ENCODE measurements at places on chromosomes 1 and 21.

DNA sequence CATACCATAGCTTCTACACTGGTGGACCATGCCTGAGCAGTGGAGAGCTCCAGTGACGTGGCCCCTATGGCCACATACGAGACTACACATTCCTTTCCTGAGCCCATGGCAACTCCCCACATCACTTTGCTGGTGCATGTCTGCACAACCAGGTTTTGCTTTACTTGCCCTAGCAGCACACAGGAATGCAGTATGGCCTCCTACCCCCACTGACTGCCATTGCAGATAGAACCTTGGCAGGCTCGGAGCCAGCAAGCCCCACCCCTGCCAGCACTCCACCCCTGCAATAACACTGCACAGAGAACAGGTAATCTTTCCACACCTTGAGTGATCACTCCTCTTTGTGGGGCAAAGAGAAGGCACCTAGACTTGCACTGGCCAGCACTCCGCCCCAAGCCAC, 531.9 kb upstream of the CAMK1G start:
- no peak for DNase-seq
- H3K4me3 ChIP-seq = no peak overlapping the region

DNA sequence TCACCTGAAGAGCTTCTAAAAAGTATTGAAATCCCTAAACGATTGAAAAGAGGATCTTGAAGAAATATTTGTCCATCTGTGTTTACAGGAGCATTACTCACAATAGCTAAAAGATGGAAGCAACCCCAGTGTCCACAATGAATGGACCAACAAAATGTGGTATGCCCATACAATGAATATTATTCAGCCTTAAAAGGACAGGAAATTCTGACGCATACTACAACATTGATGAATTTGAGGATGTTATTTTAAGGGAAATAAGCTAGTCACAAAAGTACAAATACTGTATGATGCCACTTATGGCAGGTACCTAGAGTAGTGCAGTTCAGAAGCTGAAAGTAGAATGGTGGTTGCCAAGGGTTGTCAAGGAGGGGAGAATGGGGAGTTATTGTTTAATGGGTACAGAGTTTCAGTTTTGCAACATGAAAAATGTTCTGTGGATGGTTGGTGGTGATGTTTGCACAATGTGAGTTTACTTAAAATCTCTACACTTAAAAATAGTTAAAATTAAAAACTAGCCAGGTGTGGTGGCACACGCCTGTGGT, 37.1 kb upstream of the GADD45A start:
- no peak overlapping the region for H3K27ac ChIP-seq
- H3K4me3 ChIP-seq = no peak overlapping the region
- H3K36me3 ChIP-seq = no peaks in the 10 kb centered on the region
- DNase-seq = no peak

DNA sequence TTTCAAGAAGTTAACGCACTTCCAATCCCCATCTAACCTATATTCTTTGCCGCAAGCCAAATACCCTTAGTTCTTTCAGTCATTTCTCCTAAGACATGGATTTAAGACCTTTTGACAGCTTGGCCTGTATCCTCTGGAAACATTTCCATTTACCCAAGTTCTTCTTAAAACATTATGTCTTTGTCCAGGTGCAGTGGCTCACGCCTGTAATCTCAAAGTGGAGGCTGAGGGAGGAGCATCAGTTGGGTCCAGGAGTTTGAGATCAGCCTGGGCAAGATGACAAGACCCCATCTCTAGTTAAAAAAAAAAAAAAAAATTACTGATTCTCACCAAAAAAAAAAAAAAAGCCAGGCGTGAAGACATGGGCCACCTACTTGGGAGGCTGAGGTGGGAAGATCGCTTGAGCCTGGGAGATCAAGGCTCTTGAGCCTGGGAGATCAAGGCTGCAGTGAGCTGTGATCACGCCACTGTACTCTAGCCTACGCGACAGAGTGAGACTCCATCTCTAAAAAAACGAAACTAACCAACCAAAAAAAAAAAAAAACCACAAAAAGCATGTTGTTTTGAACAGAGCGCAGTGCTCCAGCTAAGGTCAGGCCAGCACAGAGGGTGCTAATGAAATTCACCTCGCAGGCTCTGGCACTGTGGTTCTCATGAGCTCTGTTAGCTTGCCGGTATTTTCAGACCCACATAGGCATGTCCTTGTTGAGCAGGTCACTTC, 36.0 kb downstream of the NUAK2 start:
- peaks cover 56% of the 10 kb centered on the region for H3K4me1 ChIP-seq
- DNase-seq = peak; percentile 76
- H3K4me3 ChIP-seq = peak overlapping the region; percentile 66
- no peaks in the 10 kb centered on the region for H3K36me3 ChIP-seq
- peak overlapping the region; percentile 89 for H3K27ac ChIP-seq

- H3K4me1 ChIP-seq = no peaks in the 10 kb centered on the region
- H3K4me3 ChIP-seq = no peak overlapping the region
- DNase-seq = no peak
- peaks cover 7% of the 10 kb centered on the region for H3K27me3 ChIP-seq
- H3K36me3 ChIP-seq = no peaks in the 10 kb centered on the region
Observed at GRCh38 chr1:206979379-206980043, 9.3 kb upstream of the FCAMR start.

DNA sequence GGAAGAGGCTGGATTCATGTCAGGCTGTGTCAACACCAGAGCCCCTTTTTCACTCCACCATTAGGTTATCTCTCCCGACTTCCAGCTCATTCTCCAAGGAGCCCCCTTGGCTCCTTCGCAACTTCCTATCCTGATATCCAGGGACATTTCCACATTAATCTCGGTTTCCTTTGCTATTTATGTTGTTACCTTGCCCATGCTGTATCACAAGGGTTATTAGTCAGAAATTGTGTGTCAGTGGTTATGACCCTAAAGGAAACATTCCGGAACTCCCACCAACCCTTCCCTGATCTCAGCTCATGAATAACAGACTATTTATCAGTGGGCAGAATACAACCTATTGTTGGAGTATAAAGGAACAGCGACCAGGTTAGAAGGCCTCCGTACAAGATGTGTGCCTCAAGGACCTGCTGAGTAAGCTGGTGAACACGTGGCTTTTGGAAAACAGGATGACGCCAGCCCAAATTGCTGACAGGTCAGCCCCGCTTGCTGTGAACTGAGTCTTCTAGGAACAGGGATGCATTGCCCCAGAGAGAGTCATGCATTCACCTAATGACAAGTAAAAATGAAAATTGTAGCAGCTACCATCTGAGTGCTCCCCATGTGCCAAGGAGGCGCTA, 121.5 kb downstream of the PLPP3 start:
- H3K27me3 ChIP-seq = no peaks in the 10 kb centered on the region
- H3K4me3 ChIP-seq = no peak overlapping the region
- H3K4me1 ChIP-seq = no peaks in the 10 kb centered on the region
- DNase-seq = no peak

DNA sequence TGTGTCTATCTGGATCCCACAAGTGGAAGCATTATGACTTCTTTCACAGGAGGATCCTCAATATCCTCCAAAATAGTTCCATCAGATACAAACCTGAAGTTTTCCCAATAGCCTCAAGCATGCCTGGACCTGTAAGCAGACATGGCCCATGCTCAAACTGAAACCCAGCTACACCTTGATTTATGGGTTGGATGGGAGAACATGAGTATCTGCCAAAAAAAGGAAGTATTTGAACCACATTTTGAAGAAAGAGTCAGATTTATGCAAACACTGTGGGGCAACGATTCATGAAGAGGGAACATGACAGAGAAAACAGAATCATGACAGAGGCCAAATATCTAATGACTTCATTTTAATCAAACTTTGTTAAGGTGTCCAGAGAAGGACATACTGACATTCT, 351.0 kb upstream of the NFIA start:
- H3K27ac ChIP-seq = no peak overlapping the region
- no peaks in the 10 kb centered on the region for H3K36me3 ChIP-seq
- peaks cover 4% of the 10 kb centered on the region for H3K27me3 ChIP-seq
- H3K4me3 ChIP-seq = no peak overlapping the region
- no peaks in the 10 kb centered on the region for H3K4me1 ChIP-seq

DNA sequence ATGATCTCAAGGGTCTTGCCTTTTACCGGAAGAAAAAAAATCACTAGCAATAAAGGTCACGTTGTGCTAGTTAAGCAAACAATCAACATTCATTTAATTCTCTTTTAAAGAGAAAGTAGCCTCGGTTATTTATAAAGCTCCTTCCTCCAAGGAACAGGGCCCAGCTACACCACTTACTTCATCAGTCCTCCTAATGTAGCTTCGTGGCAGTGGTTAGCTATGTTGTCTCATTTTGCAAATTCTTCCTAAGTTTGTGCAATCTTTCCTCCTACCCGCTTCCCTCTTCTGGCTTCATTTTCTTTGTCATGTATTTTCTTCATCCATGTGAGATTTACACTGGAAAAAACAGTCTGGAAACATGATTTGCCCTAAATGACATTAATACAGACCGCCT, 554.2 kb downstream of the NUF2 start:
- H3K36me3 ChIP-seq = no peaks in the 10 kb centered on the region
- H3K27me3 ChIP-seq = no peaks in the 10 kb centered on the region
- H3K27ac ChIP-seq = no peak overlapping the region
- no peak overlapping the region for H3K4me3 ChIP-seq
- no peaks in the 10 kb centered on the region for H3K4me1 ChIP-seq

DNA sequence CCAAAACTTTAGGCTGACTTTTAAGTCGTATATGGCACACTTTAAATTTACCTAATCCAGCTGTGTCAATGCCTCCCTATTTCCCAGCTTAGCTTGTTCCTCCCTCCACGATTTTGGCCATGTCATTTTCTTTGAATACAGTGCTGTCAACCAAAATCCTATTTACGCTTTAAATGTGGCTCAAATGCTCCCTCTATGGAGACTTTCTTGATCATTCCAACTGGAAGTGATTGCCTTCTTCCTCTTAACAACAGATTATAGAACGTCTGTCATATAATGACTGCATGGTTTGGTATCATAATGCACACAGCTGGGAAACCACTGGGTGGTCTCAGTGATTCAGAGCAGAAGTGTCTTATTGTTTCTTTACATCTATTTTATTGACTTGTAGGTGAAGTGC, 18.9 kb upstream of the BATF3 start:
- no peak overlapping the region for H3K27ac ChIP-seq
- peak overlapping the region; percentile 8 for H3K4me3 ChIP-seq
- H3K27me3 ChIP-seq = peaks cover 28% of the 10 kb centered on the region
- no peak for DNase-seq
- H3K4me1 ChIP-seq = peaks cover 41% of the 10 kb centered on the region

DNA sequence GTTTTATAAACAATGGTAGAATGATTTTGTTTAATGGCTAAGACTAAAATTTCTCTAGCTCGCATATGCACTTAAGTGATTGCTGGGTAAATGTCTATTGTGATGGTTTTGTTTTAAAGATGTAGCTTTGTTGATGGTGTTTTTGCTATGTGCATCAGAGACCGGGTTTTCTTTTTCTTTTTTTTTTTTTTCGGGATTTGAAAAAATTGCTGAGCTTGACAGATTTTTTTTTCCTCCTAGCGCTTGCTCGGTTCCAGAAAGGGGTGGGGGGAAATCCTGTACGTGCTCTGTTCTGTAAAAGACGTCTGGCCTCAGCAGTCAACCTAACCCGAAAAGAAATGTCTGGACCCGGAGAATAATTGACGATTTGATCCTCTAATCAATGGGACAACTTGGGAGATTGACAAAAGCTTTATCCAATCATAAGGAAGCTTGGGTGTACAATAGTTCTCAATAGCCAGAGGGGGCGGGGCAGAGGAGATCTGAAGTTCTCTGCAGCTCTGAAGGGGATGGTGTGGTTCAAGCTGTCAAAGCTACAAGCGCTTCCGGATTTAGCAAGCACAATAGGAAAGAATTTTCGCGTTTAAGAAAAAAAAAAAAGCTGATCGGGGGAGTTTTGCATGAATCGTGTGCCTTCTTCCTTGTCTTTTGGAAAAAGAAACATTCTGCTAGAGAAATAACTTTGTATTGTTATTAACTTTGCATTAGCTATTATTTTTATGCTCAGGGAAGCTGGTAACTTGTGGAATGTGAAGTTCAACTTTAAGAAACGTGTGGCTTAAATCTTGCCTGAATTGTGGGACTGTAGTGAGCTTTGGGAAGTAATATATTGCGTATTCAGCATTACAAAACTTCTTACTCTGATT, 4.5 kb upstream of the NFIA start:
- peak; percentile 94 for DNase-seq
- peaks cover 6% of the 10 kb centered on the region for H3K27me3 ChIP-seq
- no peaks in the 10 kb centered on the region for H3K36me3 ChIP-seq

DNA sequence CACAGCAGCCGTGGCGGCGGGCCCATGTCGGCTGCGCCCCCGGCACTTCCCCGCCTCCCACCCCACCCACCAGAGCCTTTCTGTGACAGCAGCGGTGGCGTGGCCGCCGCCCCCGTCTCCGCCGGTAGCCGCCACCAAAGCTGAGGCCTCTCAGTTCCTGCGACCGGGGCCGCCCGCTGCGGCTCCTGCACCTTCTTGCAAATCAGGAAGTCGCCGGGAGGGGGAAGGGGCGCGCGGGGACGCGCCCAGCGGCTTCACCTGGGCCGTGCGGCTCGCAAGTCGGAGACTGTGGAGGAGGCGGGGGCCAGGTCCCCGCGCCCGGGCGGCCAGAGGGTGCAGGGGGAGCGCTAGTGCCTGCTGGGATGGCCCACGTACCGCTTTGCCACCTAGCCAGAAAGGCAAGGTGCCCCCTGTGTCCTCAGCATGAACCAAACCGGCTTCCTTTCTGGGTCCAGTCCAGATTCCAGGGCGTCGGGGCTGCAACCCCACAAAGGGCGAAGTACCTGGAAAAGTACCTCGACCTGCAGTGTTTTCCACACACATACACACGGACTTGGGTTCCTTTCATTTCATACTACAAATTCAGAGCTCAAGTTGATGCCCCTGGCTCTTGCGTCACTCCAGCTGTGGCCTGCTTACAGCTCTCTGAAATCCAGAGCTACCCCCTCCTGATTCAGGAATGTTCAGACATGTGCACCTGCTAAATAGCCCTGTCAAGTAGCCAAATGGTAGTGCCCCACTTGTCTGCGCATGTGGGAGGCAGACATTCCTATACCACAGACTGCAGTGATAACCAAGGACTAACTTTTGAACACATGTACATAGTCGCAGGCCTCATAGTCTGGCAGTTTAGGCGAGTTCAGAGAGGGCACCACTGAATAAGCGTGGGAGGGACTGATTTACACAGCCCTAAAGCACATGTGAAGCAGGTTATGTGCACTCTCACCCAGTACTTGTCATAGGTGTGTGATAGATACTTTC, at the start of gene DENND1B:
Gene DENND1B (minus strand): TSS at position 199 of the 981 bp plus-strand sequence. CDS start 325 bp downstream, outside the sequence.
- peak; percentile 90 for DNase-seq
- H3K4me3 ChIP-seq = peak within 1 kb of the TSS; percentile 95
- no peaks in the 10 kb centered on the region for H3K36me3 ChIP-seq
- H3K27ac ChIP-seq = peak within 1 kb of the TSS; percentile 99

GRCh38 chr21:41370840-41371684, 9.2 kb downstream of the MX2 start:
- H3K27ac ChIP-seq = peak overlapping the region; percentile 48
- no peaks in the 10 kb centered on the region for H3K27me3 ChIP-seq
- H3K36me3 ChIP-seq = no peaks in the 10 kb centered on the region
- peak overlapping the region; percentile 69 for H3K4me3 ChIP-seq
- DNase-seq = no peak

DNA sequence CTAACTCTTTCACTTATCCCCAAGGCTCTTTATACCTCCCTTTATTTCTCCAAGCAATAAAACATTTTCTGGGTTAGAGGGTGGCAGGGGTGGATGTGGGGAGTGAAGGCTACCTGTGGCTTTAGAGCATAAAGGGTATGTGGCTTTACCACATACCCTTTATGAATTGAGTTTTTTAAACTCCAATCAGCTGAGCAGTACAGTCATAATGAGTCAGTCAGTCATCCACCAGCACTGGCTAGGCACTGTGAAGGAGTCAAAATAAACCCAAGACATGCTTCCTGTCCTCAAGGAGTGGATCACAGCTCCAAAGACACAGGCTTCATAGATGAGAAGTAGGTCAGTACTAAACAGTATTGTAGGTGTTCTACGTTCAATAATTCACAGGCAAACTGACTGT, 2.6 kb upstream of the TDRD10 start:
- peak overlapping the region; percentile 39 for H3K4me3 ChIP-seq
- H3K27ac ChIP-seq = no peak overlapping the region
- H3K4me1 ChIP-seq = peaks cover 26% of the 10 kb centered on the region
- DNase-seq = no peak
- peaks cover 9% of the 10 kb centered on the region for H3K36me3 ChIP-seq

All from natural killer cell treated with Interleukin-12 subunit alpha and Interleukin-12 subunit beta and Interleukin-15 and Interleukin-18, amount 100 ng/mL, for 72 hours (primary cell).